ENCODE measurements at places on chromosomes 1 and 21.
A peak's percentile ranks its signal among the peaks of the same experiment; 100 is the strongest.

- no peak for DNase-seq
Measured at GRCh38 chr1:167166690-167167075, 54.0 kb upstream of the POU2F1 start.

- DNase-seq, result no peak
Measured at GRCh38 chr1:155131285-155131684, 3.6 kb downstream of the EFNA1 start.

- no peak for DNase-seq
Measured at GRCh38 chr1:68217060-68217554, 15.2 kb downstream of the WLS start.

GRCh38 chr1:219420913-219421312, 192.0 kb downstream of the ZC3H11B start:
- DNase-seq, result no peak

DNA sequence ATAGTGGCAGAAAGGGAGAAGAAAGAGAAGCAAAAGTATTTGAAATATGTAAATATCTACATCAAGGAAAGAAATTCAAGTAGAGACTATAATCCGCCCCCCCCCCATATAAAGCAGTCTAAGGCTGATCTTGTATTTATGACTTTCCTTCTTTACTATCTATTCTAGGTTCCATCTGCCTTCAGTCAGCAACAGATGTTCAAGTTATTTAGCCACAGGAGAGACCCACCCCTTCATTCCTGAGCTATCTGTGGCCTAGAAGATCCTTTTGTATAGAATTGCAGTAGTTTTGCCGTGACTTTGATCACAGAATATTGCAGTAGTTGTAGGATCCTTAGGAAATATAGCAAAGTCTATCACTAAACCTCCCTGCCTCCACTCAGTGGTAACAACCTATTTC, 10.7 kb upstream of the BSDC1 start:
- no peak for DNase-seq

GRCh38 chr1:47967864-47968555, 29.2 kb downstream of the TRABD2B start:
- no peak for DNase-seq

- no peak for DNase-seq
Measured at GRCh38 chr1:119318466-119319309, 49.9 kb upstream of the HAO2 start.

DNA sequence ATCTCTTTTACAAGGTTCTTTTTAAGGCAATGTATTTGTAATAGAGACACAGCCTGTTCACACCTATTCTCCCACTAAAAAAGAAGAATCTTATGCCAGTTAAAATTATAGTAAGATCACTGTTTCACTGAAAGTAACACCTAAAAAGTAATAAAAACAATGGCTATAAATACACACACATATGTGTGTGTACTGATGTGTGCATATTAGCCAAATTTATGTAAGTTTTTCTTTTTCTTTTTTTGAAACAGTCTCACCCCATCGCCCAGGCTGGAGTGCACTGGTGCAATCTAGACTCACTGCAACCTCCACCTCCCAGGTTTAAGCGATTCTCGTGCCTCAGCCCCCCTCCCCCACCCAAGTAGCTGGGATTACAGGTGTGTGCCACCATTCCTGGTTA, 56.8 kb upstream of the SLC30A10 start:
- no peak for DNase-seq

DNA sequence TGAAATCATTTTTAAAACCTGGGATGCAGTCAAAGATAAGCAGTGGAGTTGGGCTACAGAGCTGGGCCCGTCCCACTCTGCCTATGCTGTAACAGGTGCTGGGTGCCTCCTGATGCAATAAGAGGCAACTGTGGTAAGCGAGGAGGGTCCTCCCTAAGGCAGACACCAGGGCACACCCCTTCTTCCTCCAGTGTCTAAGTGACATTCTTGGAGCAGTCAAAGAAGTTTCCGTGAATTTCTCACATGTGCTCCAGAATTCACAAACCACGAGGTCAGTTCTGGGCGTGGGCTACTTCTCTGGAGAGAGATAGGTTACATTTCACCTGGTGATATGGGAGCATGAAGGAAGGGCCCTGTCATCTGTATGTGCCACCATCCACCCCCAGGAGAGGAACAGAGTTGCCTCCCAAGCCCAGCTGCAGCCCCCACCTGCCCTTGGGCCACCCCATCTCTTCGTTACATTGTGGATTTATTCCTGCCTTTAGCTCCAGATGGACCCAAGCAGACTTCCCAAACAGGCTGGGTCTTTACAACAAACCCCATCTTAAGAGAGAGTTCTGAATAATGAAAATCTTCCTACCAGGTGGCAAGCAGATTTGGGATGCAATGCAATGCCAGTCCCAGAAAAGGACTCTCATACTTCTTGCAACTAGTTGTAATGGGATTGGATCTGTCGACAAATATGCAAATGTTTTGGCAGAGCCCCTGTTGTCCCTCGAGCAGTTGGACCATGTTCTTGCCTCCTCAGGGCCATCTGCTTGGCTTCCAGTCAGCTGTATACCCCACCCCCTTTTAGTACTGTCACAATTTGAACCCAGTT, 82.5 kb upstream of the CNTN2 start:
- no peak for DNase-seq

DNA sequence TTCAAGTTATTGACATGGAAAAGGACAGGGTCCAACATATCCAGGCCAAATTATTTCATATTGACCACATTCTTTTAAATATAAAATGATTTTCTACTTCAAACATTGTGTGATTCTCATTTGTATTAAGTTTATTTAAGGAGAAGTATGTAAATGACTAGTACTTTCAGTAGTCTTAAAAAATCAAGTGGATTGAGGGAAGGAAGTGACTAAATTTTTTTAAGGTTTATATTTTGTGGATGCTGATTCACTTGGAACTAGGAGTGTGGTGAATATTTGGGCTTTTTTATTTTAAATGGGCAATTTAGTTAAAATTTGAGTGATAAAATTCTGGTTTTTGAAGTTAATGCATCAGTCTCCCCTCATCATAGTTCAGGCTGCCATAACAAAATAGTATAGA, 10.1 kb downstream of the PRRC2C start:
- DNase-seq, result no peak

GRCh38 chr1:55015123-55015522, 16.4 kb downstream of the BSND start:
- no peak for DNase-seq

DNA sequence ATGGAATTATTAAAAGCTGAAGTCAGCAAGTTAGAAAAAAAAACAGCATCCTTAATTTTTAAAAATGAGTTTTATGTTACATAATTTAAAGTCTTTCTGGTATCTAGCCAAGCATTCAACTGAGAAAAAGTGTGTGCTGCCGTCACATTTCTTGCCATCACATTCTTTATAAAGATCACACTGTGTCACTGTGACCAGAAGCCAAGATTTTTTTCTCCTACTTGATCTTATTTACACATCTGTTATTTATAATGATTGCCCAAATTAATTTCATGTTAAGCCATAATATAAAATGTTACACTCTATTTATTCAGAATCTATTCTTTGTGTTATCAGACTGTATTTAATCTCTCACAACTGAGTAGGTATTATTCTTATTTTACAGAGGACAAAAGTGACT, 1603.7 kb downstream of the PLA2G4A start:
- DNase-seq, result no peak

- DNase-seq, result no peak
Measured at GRCh38 chr1:172537827-172538391, 5.0 kb downstream of the SUCO start.

GRCh38 chr21:34037009-34037795, 36.2 kb upstream of the MRPS6 start:
- peak; percentile 17 for DNase-seq

- DNase-seq, result peak; percentile 43
Measured at GRCh38 chr1:63632110-63632509, 38.9 kb downstream of the PGM1 start.

DNA sequence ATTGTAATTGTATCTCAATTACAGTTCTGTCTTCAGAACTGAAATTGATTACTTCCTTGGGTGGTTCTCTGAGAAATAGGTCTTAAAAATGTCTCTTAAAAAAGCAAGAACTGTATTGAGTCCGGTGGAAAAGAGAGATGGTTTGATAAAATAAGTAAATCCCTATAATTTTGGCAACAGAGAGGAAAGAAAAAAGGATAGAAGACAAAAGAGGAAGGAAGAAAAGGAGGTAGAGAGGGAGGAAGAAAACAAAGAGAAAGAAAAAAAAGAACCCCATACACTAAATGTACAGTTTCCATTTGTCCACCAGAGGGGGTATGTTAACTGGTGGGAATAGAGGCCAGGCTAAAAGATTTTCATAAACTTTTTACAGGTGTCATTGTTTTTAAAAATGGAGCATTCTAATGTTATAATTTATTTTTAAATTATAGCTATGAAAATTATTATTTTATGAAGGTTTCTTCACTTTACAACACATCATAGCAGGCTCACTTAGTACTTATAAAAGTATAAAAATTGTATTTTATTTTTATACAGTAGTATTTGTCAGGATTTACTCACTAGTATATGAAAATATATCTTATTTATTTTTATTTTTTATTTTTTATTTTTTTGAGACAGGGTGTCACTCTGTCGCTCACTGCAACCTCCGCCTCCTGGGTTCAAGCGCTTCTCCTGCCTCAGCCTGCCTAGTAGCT, 2.1 kb upstream of the UBE2T start:
- peak; percentile 60 for DNase-seq

DNA sequence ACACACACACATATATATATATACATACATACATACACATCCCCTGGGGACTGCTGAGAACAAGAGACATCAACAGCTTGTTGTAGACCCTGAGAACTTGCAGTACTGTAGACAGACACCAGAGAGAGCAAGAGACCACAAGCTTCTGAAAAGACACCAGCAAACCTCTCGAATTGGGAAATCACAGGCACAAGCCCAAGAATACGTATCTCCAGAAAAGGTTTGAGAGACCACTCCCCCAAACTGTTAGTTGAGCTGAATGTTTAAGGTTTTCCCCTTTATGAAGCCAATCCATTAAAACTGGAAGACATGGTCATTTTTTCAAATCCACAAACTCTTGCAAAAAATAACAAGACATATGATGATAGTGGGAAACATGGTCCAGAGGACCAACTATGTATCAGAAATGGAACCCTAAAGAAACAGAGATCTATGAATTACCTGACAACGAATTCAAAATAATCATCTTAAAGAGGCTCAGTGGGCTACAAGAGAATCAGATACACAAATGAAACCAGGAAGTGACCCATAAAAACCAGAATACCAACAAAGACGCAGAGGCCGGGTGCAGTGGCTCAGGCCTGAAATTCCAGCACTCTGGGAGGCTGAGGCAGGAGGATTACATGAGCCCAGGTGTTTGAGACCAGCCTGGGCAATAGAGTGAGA, 45.1 kb downstream of the SLC2A1 start:
- peak; percentile 92 for DNase-seq

DNA sequence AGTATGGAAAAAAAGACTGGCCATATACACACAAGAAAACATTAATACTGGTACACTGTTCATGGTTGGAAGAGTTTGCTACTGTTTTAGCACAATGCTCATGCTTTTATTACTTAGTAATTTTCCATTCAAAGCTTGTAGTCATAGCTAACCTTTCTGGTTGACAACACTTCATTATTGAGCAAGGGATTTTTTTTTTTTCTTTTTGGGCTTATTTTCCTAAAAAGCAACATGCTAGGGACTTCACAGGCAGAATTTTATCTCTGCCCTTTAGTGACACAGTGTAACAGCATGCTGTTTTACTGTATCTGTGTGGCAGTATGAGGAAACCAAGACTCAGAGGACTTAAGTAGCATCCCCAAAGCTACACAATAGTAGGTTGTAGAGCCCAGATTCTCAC, 58.5 kb downstream of the FGGY start:
- DNase-seq, result no peak
